CD8-positive, alpha-beta memory T cell (primary cell): ENCODE measurements at places on chromosomes 4 and X.

DNA sequence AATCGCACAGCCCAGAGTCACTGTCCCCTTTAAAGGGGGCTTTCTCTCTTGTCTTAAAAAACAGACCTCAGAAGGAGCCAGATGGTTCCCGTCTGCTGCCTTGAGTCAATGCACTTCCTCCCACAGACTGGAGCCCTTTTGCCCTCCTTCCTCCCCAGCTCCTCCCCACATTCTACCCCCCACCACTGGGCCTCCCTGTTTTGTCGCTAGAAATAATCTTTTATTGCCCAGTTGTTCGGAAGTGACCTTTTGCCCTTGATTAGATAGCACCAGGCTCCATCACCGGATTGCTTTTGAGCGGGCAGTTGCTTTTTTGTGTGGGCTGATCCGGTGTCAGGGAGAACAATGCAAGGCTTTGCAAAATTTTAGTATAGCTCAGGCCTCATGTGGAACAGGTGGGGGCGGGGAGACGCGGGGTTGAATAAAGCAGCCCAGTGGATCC is 47.7 kb downstream of the SPRY1 start:
- no peak for DNase-seq

- DNase-seq: no peak
Measured at GRCh38 chr4:14792702-14793227, 209.5 kb upstream of the CPEB2 start.

- DNase-seq: no peak
Measured at GRCh38 chrX:117839544-117839943, 277.1 kb downstream of the KLHL13 start.

- DNase-seq: peak; percentile 57
Measured at GRCh38 chrX:9530848-9531274, 66.0 kb downstream of the TBL1X start.

GRCh38 chrX:10483191-10483831 is 137.1 kb downstream of the MID1 start:
- DNase-seq: no peak

DNA sequence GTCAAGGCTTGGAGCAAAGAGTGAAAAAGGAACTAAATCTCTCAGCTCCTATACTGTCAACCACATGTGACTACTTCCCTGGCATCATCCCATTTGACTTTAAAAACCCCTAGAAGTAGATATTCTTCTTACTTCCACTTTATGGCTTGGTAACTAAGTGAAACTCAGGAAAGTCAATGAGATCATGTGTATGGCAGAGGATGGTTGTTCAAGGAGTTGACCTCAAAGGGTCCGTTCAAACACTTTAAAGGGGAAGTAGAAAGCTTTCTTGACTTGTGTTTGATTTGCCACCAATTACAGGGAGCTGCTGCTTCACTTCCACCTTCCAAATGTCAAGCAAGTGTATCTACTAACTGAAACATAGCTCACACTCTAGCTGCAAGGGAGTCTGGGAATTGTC is 187.2 kb downstream of the RAB28 start:
- DNase-seq: no peak

GRCh38 chr4:173381610-173382009 is 10.9 kb downstream of the SAP30 start:
- no peak for DNase-seq

DNA sequence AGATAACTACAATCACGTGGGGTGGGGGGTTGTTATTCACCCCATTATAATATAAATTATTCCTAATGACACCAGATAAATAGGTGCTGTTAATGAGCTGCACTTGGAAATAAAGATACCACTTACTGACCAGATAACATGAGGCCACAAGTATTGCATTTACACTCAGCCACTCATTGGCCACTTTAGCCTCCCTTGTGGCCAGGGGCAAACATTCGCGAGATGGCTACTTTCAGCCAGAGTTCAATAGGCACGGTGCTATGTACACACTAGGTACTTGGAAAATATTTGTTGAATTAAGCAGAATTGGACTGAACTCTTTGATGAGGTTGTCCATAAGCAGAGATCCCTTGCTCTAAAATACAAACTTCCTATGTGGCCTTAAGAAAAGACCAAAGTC is 713.7 kb upstream of the TENM3 start:
- DNase-seq: no peak

GRCh38 chr4:52641854-52642563 is 17.1 kb downstream of the USP46 start:
- no peak for DNase-seq

GRCh38 chr4:144208074-144208473 is 67.6 kb upstream of the GYPA start:
- DNase-seq: no peak

DNA sequence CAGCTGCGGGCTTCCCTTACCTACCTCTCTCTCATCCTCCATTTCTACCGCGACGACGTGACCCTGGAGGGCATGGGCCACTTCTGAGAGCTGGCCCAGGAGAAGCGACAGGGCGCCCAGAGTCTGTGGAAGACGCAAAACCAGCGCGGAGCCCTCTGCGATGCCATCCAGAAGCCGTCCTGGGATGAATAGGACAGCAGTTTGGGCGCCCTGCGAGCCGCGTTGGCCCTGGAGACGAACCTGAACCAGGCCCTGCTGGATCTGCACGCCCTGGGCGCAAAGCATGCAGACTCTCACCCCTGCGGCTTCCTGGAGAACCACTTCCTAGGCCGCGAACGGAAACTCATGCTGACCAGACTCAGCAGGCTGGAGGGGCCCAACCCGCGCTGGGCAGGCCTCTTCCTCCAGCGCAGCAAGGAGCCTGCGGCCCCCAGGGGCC is 52.7 kb upstream of the TMPRSS11F start:
- no peak for DNase-seq

DNA sequence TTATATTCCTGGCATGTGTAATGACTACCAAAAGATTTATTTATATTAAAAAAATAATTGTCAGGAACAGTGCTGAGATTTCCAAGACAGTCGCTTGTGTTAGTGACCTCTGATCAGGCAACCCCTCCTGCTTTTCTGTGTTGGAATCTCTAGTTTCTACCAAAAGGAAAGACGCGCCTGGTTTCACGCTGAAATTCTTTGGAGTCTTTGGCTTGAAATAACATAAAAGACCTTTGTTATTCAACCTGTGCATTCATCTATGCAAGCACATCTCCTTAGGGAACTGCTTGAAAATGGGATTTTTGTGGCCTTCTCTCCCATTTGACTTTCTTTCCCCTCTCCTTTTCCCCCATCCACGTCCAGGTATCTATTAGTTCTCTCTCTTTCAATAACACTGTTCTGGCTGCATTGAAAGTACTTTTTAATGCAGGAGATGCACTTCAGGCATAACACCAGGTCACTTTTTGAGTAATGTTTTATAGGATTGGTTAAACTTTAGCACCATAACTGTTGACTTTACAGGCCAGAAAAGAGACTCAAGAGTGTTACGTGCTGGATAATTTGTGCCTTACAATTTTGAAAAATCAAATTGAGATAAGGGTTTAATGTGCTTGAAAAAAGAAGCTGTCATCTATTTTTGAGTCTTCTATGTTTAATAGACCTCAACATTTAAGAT is 172.7 kb downstream of the GPAT3 start:
- no peak for DNase-seq

DNA sequence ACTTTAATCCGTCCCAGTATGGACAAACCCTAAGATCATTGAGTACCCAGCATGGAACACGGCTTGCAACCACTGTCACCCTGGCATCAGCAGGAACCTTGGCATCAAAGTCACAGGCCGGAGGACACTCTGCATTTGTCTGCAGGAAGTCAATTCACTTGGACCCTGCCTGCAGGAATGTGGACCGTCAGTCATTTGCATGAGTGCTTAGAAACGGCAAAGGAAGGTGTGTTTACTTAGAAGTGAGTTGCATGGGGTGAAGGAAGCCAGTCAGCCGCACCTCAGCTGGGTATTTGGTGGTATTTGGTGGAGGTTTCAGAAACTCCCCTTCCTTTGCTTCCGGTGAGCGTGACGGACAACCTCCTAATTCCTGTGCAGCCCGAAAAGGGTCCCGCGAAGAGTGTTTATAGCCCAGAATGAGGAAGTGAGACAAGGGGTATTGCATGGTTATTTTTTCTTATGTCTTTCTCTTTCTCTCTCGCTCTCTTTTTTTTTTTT is 15.5 kb downstream of the P2RY8 start:
- peak; percentile 79 for DNase-seq

DNA sequence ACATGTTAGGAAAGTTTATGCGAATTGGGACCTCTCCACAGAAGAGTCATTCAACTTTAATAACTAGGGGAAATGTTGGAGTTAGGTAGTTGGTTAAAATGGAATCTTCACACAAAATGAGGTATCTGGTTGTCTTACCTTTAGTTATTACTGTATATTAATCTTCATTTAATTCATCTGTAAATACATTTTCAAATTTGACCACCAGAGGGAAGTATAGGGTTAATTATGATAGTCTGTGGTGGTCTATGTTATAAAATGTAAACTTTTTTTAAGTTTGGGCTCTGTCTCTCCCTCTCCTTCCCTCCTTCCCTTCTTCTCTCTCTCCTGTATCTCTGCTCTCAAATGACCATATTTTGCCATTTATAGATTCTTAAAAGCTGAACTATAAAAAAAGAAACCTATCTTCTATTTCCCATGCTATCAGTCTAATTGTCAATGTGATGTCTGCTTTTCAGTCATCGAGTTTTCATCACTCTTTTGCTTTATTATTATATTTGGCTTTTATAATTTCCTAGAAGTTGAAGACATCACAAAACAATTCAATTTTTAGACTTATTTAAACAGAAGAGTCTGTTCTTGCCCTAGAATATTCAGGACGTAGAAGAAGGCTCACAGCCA is 49.8 kb downstream of the TMEM144 start:
- no peak for DNase-seq

- no peak for DNase-seq
Measured at GRCh38 chrX:47573341-47574075, 8.7 kb upstream of the TIMP1 start.

DNA sequence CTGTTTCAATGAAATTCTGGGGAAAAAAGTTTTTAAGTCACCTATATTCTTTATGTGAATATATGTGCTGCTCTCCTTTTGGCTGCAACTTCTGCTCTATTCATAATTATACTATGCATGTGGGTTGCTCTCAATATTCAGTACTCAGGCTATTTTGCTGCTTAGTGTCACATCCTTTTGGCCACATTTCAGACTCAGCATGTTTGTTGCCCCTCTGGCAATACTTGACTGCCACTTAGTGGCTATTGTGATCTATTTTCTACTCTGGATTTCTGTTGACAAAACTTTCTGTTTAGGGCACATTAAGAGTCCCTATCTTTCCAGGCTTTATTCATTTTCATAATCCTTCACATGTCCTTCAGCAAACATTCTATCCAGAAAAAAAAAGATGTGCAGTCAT is 15.8 kb upstream of the CT45A1 start:
- no peak for DNase-seq

- no peak for DNase-seq
Measured at GRCh38 chrX:52507331-52507730, 9.5 kb downstream of the XAGE1B start.

- no peak for DNase-seq
Measured at GRCh38 chrX:25544641-25545040, 528.9 kb upstream of the ARX start.
